Stimulated activated CD8-positive, alpha-beta memory T cell treated with anti-CD3 and anti-CD28 coated beads, Interleukin-15, amount 100 ng/mL, for 48 hours (primary cell): ENCODE measurements at places on chromosomes 13 and 19.
A peak's percentile ranks its signal among the peaks of the same experiment; 100 is the strongest.

DNA sequence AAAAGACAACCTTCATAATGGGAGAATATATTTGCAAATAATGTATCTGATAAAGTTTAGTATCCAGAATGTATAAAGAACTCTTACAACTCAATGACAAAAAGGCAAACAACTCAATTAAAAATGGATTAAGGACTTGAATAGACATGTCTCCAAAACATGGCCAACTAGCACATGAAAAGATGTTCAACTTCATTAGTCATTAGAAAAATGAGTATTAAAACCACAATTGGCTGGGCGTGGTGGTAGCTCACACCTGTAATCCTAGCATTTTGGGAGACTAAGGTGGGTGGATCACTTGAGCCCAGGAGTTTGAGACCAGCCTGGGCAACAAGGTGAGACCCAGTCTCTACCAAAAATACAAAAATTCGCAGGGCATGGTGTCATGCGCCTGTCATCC lies 18.8 kb upstream of the ZMYM5 start:
- DNase-seq: no peak

GRCh38 chr13:113835461-113836270 lies 28.2 kb downstream of the GAS6 start:
- DNase-seq: no peak

- DNase-seq: no peak
These were observed 82.8 kb upstream of the ZNF254 start for GRCh38 chr19:24004166-24004565.

DNA sequence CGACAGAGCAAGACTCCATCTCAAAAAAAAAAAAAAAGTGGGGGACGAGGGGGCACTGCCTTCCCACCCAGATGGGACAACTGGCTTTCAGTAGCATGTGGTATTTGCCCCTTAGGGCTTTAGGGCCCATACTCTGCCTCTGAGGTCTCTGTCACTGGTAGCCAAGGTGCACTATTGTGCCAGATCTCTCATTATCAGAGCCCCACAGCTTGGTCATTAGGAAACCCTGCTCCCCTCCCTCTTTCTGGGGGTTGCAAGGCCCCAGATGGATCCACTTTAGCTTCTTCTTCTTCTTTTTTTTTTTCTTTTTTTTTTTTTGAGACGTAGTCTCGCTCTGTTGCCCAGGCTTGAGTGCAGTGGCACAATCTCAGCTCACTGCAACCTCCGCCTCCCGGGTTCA lies 11.2 kb upstream of the ZNF358 start:
- DNase-seq: no peak

GRCh38 chr19:1093811-1094553 lies 1.2 kb downstream of the POLR2E start:
- no peak for DNase-seq

GRCh38 chr19:46748325-46749109 lies 2.3 kb upstream of the STRN4 start:
- DNase-seq: peak; percentile 58

- no peak for DNase-seq
These were observed 561.6 kb downstream of the TBC1D4 start for GRCh38 chr13:74920361-74920760.

- DNase-seq: no peak
These were observed 47.4 kb downstream of the TNFRSF19 start for GRCh38 chr13:23617551-23618024.

GRCh38 chr13:24618011-24618955 lies 61.9 kb upstream of the ATP12A start:
- peak; percentile 80 for DNase-seq

GRCh38 chr19:15393963-15394362 lies 14.4 kb upstream of the AKAP8 start:
- no peak for DNase-seq

DNA sequence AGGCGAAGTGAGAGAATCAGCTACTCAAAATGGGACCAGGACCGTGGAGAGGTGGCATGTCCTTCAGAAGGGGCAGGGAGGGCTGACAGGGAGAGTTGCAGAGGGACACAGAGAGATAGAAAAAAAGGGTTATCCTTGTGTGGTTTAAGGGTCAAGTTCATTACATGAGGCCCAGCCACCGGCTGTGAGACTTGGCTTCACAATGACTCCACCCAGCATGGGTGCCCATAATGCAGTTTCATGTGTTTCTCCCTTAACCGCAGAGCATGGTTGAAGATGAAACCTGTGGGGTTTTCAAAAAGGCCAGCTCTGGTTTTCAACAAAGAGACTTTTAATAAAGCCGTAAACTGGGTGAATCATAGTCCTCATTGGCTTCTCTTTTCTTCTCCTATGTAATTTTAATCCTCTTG lies 164.6 kb downstream of the KLF5 start:
- DNase-seq: peak; percentile 36

DNA sequence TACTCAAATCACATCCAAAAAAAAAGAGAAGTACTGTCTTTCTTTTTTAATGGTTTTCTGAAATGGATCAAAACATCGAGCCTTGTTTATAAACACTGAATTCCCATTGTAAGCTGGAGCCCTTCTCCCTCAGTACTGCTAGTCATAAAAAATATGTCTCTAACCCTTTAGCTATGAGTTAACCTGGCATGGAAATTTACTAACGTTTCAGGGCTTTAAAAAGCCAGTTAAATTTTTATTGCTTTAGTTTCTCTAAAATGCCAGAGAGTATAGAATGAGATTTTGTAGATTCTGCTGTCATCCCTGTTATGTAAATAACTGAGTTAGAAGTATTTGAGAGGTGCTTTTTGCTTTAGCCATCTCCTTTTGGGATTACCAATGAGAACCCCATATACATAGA lies 528.3 kb downstream of the EFNB2 start:
- DNase-seq: no peak

- peak; percentile 83 for DNase-seq
These were observed 71.0 kb downstream of the ZNF486 start for GRCh38 chr19:20237773-20238623.

- DNase-seq: no peak
These were observed 28.2 kb downstream of the KCNC3 start for GRCh38 chr19:50300814-50301606.
